ENCODE measurements at places on chromosomes 4 and X. TPM values are rescaled to one million over a fixed set of nuclear protein-coding genes. Genes with fewer than 3 reads are reported as not detected.

The CLGN gene
- 1.1 TPM for total RNA-seq

The CT47C1 gene
- total RNA-seq: not detected

The SHOX gene
- total RNA-seq: not detected

The ADAMTS3 gene
- total RNA-seq: 4.2 TPM

The LANCL3 gene
- total RNA-seq: 0.22 TPM

The PCDH18 gene
- 4.9 TPM for total RNA-seq

The HPSE gene
- 0.75 TPM for total RNA-seq

The ARSJ gene
- total RNA-seq: 60.1 TPM

The MAPK10 gene
- total RNA-seq: 4.6 TPM

The CPZ gene
- 6.3 TPM for total RNA-seq

The GPR50 gene
- total RNA-seq: 1.00 TPM

The ZGRF1 gene
- 5.2 TPM for total RNA-seq

The SNCA gene
- total RNA-seq: 27.3 TPM

The USP11 gene
- total RNA-seq: 80.8 TPM

The PTPN13 gene
- total RNA-seq: 50.3 TPM

The MTTP gene
- 0.29 TPM for total RNA-seq

The CSN3 gene
- total RNA-seq: not detected

The TMPRSS11A gene
- not detected for total RNA-seq

The MTMR8 gene
- 0.89 TPM for total RNA-seq

The CXXC4 gene
- 10.6 TPM for total RNA-seq

The GPM6B gene
- total RNA-seq: 21.5 TPM

The TMEM271 gene
- 6.2 TPM for total RNA-seq

The TKTL1 gene
- not detected for total RNA-seq

The RIBC1 gene
- 0.34 TPM for total RNA-seq

The ARHGAP36 gene
- not detected for total RNA-seq

The GAK gene
- 89.9 TPM for total RNA-seq

The ZFYVE28 gene
- total RNA-seq: 0.68 TPM

The TIMP1 gene
- 678 TPM for total RNA-seq

The SPANXA1 gene
- total RNA-seq: not detected

The TLL1 gene
- 2.7 TPM for total RNA-seq

The NKX6-1 gene
- total RNA-seq: not detected

The RPA4 gene
- 0.48 TPM for total RNA-seq

The ZCCHC18 gene
- 2.1 TPM for total RNA-seq

The PALLD gene
- total RNA-seq: 551 TPM

The MID1 gene
- 16.8 TPM for total RNA-seq

The SATL1 gene
- total RNA-seq: 0.19 TPM

The ZIC3 gene
- 0.31 TPM for total RNA-seq

The MAGEH1 gene
- 15.4 TPM for total RNA-seq

The CSAG2 gene
- not detected for total RNA-seq

The CENPC gene
- 10.0 TPM for total RNA-seq

The AVPR2 gene
- not detected for total RNA-seq

The MFAP3L gene
- 30.2 TPM for total RNA-seq

The HSFX4 gene
- total RNA-seq: not detected

The ADH1C gene
- not detected for total RNA-seq

The PGAM4 gene
- total RNA-seq: not detected

The LIMCH1 gene
- 3.2 TPM for total RNA-seq

The TLR3 gene
- 2.6 TPM for total RNA-seq

The ZFP92 gene
- 0.27 TPM for total RNA-seq

The RIPPLY1 gene
- not detected for total RNA-seq

The EXOSC9 gene
- 14.4 TPM for total RNA-seq
